ENCODE measurements at places on chromosomes 4 and X.

- H3K4me3 ChIP-seq, result no peak overlapping the region
- no peaks in the 10 kb centered on the region for H3K36me3 ChIP-seq
- H3K27ac ChIP-seq, result no peak overlapping the region
- H3K4me1 ChIP-seq, result peaks cover 2% of the 10 kb centered on the region
- no peak for DNase-seq
Measured at GRCh38 chr4:111880116-111880515, 265.1 kb upstream of the FAM241A start.

DNA sequence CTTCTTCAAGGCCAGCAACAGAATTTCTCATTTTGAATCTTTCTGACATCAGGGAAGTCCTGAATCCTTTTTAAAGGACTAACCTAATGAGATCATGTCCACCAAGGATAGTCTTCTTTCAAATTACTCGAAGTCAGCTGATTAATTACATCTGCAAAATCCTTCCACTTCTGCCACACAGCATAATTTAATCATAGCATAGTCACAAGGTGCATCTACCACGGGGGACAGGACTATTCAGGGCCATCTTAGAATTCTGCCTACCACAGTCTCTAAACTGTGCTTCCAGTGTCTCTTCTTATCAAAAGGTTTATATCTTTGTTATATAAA is 53.7 kb downstream of the ATP10D start:
- H3K4me1 ChIP-seq, result no peaks in the 10 kb centered on the region
- no peaks in the 10 kb centered on the region for H3K36me3 ChIP-seq
- H3K27me3 ChIP-seq, result no peaks in the 10 kb centered on the region
- H3K27ac ChIP-seq, result no peak overlapping the region

DNA sequence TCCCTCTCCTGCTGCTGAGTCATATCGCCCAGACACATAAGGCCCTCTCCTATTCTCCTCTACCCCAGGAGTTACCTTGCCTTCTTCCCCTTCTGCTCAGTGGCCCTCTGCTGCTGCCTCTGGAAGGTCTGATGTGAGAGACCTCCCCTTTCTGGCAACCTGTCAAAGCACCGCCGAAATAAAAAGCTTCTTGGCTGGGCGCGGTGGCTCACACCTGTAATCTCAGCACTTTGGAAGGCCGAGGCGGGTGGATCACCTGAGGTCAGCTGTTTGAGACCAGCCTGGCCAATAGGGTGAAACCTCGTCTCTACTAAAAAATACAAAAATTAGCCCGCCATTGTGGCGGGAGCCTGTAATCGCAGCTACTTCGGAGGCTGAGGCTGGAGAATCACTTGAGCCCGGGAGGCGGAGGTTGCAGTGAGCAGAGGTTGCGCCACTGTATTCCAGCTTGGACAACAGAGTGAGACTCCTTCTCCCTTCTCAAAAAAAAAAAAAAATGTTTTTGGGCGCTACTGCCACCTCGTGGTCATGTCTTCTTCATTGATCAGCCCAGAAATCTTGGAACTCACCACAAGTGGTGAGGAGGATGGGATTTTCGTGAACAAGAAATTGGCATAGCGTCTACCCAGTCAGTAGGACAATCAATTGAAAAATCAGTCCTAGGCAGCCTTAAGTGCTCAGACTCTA is 8.6 kb upstream of the ZXDA start:
- 0 out of 2 replicates have a peak overlapping the region, but pooled peaks have one; percentile 7 for H3K4me3 ChIP-seq
- no peaks in the 10 kb centered on the region for H3K27me3 ChIP-seq
- peak; percentile 26 for DNase-seq
- no peaks in the 10 kb centered on the region for H3K36me3 ChIP-seq

GRCh38 chr4:54213761-54214160 is 15.3 kb upstream of the PDGFRA start:
- H3K27me3 ChIP-seq, result no peaks in the 10 kb centered on the region
- no peak overlapping the region for H3K27ac ChIP-seq
- DNase-seq, result no peak
- H3K4me1 ChIP-seq, result peaks cover 12% of the 10 kb centered on the region
- H3K4me3 ChIP-seq, result no peak overlapping the region

DNA sequence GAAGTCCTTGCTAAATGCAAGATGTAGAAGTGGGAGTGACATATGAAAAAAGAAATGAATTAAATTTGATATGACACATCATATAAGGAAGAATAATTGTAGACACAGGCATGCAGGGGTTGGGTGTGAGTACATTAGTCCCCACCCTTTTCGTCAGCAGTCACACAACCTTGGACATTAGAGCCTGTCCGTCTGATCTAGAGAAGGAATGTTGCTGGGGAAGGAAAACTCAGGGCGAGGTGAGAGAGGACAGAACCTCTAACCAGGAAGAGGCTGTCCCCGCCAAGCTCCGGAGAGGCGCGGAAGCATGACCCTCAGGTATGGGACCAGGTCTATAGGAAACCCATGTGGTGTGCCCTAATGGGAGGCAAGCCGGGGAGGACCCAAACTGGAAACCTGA is 102.1 kb downstream of the RELL1 start:
- H3K4me3 ChIP-seq, result no peak overlapping the region
- H3K36me3 ChIP-seq, result no peaks in the 10 kb centered on the region
- no peaks in the 10 kb centered on the region for H3K27me3 ChIP-seq
- no peak for DNase-seq
- no peaks in the 10 kb centered on the region for H3K4me1 ChIP-seq

GRCh38 chr4:26334366-26334765 is 13.6 kb downstream of the RBPJ start:
- H3K27me3 ChIP-seq, result no peaks in the 10 kb centered on the region
- H3K4me1 ChIP-seq, result no peaks in the 10 kb centered on the region
- DNase-seq, result no peak

DNA sequence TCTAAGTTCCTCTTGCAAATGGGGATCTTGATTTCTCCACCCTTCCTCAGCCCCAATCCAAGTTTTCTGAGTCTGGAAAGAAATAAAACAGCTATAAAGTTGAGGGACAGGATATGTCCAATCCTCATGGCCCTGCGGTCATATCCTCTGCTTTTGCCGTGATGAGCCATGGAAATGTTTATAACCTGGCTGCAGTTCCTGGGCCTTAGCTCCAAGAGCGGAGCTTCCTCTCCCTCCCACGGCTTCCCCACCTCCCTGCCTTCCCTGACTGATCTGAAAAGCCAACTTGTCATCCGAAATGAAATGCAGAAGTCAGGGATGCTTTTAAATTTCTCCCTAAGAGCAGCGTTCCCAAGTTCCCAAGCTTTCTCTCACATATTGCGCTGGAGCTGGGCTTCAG is 221.5 kb upstream of the SFRP2 start:
- H3K4me3 ChIP-seq, result no peak overlapping the region
- no peaks in the 10 kb centered on the region for H3K36me3 ChIP-seq
- H3K4me1 ChIP-seq, result no peaks in the 10 kb centered on the region
- no peak overlapping the region for H3K27ac ChIP-seq
- DNase-seq, result no peak

DNA sequence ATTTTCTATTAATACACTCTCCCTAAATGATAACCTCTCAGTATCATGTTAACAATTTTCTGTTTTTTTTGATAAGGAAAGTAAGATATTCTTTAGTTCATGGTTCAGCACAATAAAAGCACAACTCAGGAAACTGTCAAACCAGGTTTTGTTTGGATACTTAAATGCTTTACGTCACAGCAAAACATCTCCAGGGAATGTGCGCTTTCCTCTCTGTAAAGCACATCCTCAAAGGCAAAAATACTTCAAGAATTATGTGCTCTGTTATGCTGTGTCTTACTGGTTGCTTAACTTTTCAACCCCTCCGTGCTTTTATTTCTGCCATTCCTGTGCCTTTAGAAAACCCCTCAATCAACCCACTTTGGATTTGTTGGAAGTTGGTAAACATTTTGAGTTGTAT is 27.8 kb downstream of the SNX25 start:
- no peaks in the 10 kb centered on the region for H3K36me3 ChIP-seq
- H3K27me3 ChIP-seq, result no peaks in the 10 kb centered on the region

- no peaks in the 10 kb centered on the region for H3K4me1 ChIP-seq
- H3K27me3 ChIP-seq, result no peaks in the 10 kb centered on the region
- no peaks in the 10 kb centered on the region for H3K36me3 ChIP-seq
- DNase-seq, result no peak
- no peak overlapping the region for H3K27ac ChIP-seq
- H3K4me3 ChIP-seq, result no peak overlapping the region
Measured at GRCh38 chr4:185992585-185992984, 76.4 kb upstream of the TLR3 start.

All from HCT116 (cell line).